ENCODE measurements at places on chromosomes 12 and 14.

DNA sequence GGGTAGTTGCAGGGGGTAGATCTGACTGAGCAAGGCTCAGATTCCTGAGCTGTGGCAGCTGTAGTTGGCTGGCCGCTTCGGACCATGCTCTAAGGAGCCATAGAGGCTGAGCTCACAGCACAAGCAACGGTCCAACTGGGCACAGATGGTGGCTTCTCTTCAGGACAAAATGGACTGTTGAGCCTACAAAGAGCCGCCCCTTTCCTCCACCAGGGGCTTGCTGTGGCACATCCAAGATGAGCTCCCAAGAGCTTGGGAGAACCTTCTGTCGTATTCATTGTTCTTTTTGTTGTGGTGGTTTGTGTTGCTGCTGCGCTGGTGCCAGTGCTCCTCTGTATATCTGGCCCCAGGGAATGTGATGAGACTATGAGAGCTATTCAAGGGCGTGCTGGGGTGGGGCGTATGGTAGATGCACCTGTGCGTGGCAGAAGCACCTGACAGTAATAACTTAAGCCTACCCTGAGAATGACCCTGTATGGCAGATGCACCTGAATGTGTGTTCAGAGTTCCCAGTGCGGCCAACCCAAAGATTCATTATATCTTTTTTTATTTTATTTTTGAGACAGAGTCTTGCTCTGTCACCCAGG lies 17.8 kb upstream of the LGALS3 start:
- DNase-seq, result no peak

GRCh38 chr12:48201091-48201490 lies 2.0 kb downstream of the OR10AD1 start:
- DNase-seq, result no peak

DNA sequence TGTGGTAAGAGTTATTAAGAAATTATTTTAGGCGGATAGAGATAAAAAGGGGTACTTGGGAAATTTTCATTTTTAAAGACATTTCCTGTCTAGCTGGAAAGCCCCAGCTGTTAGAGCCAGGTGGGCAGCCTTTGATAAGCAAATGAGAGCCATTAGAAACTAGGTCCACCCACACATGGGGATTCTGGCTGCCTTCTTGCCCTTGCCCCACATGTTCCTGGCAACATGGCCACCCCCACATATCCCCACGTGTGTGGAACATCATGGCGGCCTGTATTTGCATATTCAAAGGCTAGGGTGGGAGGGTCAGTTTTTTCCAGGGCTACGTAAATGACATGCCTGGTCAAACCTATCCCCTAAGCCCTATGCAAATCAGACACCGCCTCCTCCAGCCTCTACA lies 1382.1 kb downstream of the AACS start:
- no peak for DNase-seq

DNA sequence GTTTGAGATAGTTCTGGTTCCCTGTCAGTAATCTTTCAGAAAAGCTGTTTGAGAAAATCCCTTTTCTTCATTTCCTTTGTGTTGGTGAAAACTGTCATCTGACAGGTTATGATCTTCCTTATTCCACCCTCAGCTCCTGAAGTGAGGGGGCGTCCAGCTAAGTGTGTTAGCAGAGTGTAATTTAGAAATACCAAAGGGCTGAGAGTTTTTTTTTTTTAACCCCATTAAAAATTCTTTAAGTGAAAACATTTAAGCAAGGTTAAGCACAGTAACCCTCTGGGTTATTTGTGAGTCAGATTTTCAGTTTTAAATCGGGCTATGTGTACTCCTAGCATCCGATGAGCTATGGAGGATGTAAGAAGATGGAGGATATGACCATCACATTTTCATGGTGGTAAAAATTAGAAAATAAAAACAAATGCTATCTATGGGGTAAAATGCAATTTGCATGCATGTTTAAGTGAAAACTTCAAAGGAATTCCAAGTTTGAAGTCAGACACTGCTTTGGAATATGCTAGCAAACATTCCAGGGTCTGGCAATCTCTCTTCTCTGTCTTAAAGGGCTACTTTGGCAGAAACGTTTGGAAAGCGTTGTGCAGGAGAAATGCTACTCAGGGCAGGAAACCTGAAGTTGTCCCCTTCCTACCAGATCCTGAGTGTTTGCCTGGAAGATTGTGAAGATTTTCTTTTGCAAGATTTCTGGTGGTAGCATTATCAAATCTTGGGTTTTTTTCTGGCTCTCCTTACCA lies 197.0 kb upstream of the PRICKLE1 start:
- DNase-seq, result no peak

DNA sequence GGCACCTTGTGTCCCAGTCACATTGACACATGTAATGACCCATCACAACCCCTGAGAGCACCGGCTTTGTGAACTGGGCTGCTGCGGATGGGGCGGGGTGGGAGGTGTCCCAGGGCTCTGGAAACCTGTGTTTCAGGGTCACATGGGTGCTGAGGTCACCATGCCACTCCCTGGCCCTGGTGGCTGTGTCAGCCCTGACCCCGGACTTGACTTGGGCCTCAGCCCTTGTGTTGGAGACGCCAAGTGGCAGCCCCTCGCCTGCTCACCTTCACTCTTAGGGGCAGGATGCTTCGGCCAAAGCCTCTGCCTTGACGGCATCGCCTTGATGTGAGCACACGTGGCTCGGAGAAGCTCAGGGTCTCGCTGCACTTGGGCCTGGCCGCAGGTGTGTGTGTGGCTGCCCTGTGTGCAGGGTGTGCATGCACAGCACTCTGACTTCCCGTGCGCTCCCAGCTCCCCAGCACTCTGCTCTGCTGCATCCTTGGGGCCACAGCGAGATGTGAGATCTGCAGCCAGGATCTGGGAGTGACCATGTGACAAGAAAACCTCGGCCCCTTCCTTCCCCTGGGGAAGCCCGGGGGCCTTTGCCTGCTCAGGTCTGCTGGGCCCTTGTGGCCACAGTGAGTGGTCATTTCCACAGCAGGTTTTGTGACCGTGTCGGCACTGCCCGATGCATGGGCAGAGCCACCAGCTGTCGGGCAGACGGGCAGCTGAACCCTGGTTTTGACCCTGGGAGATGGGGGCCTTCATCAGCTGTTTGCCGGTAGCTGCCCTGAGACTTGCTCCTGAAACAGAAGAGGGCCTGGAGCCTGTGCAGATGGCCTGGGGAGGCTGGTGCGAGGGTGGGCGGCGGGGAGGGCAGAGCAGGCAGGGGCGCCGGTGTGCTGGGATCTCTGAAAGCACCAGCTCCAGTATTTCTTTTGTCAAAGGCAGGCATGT lies 167.4 kb downstream of the KIF26A start:
- DNase-seq, result no peak

DNA sequence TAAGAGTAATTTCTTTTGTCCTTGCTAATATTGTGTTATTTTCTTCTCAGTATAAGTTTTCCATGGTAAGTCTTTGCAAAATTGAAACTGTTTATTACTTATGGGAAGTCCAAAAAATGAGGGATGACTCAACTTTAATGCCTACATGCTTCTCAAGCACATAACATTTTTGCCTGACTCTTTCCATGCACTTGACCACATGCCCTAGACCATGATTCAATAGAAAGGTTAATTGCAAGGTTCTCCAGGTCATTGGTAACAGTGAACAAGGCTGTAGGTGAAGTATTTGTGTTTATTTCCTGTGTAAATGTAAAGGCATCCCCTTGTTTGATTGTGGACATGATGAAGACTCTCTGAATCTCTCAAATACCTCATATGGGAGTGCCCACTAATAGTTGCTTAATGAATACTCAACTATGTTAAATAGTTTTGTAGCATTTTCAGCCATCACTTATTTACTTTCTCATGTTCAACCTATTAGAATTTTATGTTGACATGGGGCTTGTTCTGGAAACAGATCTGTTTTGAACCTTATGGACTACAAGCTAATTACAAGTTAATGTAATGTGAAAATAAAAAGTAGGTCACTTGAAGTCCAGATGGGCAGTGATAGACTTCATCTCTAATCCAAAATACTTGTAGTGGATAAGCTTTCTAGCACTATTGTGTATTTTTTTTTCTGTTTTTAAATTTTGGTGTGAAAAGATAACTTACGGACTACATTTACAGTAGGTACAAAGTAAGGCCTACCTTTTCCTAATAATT lies 131.7 kb downstream of the TMTC2 start:
- peak; percentile 35 for DNase-seq

GRCh38 chr14:101284711-101285110 lies 276.6 kb upstream of the DIO3 start:
- DNase-seq, result no peak

GRCh38 chr12:89156340-89156739 lies 196.0 kb downstream of the DUSP6 start:
- no peak for DNase-seq

- DNase-seq, result no peak
Observed at GRCh38 chr14:77593501-77593961, 22.9 kb downstream of the SPTLC2 start.

GRCh38 chr14:104378698-104379113 lies 200.9 kb upstream of the C14orf180 start:
- DNase-seq, result no peak

DNA sequence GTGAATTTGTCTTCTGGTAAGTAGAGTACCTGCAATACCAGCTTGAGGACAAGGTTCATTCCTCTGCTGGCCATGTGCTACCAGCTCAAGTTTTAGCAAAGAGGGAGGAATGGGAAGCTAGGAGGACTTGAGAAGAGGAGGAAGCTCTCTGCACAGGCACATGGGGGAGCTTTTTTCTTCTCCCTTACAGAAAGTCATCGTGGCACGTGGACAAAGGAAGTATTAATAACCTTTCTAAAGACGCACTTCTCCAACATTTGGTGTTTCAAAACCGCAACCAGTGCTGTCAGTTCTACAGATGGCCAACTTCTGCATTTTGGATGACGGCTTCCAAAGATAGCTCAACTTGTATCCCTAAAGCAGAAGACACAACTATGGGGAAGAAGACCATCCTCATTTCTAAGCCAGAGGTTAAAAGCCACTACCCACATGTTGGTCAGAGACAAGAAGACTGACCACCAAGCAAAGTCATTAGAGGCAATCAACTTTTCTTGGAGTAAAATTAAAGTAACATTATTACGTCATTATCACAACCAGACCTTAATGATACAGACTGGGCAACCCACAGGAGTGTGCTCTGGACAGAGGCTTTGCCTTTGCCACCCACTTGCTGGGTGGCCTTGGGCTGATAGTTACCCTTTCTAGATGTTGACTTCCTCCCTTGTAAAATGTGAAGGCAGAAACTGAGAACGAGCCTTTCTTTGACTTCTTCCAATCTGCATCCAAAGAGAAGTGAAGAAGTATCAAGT lies 12.3 kb upstream of the TMED10 start:
- no peak for DNase-seq

DNA sequence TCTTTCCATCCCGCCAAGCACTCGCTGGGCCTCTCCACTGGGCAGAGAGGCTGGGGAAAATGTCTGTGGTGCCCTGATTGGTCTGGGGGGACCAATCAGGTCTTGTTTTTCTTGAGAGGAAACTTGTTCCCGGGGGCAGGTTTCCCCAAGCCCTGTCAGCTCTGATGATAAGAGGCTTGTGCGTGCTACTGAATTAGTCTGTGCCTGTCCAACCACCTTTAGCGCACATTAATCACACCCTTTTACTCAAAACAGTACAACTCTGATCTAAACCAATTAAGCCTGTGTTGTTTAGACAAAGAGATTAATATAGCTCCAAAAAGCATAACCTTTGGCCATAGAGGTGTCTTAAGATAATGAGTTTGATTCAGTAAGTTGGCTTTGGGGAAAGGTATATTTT lies 580.4 kb downstream of the VRK1 start:
- DNase-seq, result no peak

DNA sequence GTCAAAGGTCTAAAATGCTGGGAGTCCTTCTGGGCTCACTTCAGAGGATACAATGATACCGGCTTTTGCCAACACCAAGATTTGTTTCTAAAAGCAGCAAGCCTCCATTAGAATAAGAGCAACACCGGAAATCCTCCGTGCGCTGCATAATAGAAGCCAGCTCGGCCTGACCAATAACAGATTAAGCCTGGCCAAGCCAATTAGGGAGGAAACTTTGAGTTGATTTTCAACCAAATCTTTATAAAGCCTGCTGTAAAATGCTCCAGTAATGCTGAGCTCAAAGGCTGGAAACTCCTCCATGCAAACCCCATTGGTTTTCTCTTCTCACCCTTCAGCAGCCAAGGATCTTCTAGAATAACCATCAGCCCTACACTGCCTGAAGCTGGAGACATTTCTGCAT lies 150.1 kb downstream of the NTF3 start:
- no peak for DNase-seq

- no peak for DNase-seq
Observed at GRCh38 chr12:4830556-4831210, 79.0 kb upstream of the KCNA1 start.

- DNase-seq, result no peak
Observed at GRCh38 chr12:3746758-3747157, 6.2 kb downstream of the CRACR2A start.

DNA sequence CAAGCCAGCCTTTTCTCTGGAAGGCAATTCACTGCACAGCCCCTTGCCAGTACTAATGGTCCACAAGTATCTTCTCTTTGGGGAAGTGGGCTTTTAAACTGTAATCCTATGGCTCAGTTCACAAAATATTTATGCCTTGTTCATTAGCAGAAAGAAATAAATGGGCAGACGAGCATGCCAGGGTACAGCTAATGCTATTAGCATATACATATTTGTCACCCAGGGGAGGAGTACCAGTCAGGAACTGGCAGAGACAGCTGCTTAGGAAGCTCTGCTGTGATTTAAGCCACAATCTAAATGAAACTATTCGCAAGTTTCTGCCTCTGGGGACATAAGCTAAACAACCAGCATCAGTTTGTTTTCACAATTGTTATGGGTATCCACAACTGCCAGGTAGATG lies 113.4 kb upstream of the CCDC198 start:
- DNase-seq, result no peak

DNA sequence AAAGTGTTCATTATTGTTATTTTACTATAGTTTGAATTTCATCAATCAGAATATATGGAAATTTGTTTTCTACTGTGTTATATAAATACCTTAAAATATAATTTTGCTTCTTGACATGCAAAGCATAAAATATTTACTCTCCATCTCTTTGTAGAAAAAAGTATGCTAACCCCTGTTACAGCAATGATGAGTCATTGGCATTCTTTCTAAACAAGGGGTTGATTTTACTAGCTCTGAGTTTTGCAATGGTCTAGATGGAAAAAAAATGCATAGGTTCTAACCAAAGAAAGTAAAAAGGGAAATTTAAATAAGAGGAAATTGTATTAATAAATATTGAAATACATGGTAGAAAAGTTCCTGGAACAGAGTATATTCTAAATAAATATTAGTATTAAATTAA lies 990.2 kb upstream of the ATXN7L3B start:
- no peak for DNase-seq

GRCh38 chr14:104148433-104149277 lies 10.3 kb downstream of the KIF26A start:
- no peak for DNase-seq

Measured in fibroblast of mammary gland (primary cell).